ENCODE measurements at places on chromosomes 16 and 17.

DNA sequence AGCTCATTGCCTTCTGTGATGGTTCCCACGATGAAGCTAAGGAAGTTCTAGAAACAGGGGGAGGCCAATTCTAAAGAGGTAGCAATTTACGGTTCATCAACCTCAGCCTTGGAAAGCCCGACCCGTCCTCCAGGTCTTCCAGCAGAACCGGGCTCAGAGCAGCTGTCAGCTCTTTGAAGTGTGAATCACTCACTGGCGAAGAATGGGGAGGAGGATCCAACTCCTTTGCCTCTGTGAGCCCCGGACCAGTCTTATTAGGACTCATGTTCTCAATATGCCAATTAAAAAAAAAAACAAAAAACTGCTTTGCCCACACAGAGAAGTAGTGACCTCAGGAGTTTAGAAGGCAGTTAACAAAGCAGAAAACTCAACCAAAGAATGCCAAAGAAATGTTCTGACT is 31.4 kb downstream of the STX8 start:
- DNase-seq: no peak

DNA sequence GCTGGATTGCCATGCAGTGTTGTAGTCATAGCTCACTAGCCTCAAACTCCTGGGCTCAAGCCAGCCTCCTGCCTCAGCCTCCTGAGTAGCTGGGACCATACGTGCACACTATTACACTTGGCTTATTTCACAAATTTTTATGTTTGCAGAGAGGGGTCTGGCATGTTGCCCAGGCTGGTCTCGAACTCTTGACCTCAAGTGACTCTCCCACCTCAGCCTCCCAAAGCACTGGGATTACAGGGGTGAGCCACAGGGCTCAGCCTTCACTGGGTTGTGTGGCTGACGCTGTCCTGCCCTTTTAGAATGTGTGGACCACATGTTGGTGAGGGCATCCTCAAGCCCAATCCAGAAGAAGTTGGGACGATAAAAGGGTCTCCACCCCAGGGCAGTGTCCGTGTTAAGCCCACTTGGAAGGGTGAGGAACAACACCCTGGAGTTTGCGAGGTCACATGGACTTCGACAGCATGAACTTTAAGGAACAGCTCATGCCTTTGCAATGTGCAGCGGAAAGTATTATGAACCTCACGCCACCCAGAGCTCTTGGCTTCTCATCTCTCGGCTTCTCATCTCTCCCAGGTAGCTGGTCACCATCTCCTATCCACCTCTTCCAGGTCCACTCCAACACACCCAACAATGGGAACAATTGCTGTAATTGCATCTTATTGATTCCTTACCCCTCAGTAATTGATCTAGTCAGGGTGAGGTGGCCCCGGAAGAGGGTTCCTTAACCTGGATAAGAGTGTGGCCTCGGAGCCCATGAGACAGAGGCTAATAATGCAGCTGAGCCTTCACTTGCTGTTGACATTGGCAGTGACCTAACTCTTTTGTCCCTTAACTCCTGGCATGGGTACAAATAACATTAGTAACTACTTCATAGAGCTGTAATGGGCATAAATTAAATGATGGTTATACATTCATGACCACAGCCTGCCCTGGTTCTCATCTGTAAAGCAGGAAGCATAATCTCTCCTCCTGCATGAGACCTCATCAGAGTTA is 6.7 kb downstream of the FOXL1 start:
- DNase-seq: peak; percentile 84

DNA sequence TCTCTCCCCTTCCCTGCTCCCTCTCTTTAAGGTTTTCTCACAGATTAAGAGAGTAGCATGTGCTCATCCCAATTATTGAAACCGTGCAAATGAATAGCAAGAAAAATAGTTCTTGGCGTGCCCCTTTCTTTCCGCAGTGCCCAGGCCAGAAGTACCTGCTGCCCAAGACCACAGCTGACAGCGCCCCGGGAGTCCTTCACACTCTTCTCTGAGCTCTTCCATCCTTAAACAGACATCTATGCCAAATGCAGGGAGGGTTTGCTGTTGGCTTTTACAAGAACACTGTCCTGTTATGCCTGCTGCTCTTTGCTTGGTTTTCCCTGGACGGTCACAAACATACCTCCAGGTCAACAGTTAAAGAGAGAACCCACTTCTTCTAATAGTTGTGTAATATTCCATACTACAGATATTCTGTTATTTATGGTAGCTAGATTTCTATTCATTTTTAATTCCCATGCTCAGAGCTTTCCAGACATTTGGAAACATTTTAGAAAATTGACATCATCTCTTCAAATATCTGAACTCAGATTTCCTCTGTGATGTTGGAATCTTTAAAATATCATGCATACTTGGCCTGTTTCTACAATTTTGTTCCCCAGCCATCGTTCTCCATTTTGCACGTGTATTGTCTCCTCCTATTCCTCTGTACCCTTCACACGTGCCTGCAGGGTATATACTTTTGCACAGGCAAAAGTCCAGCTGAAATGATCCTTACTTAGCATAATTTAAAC is 416.7 kb downstream of the WWOX start:
- DNase-seq: no peak

DNA sequence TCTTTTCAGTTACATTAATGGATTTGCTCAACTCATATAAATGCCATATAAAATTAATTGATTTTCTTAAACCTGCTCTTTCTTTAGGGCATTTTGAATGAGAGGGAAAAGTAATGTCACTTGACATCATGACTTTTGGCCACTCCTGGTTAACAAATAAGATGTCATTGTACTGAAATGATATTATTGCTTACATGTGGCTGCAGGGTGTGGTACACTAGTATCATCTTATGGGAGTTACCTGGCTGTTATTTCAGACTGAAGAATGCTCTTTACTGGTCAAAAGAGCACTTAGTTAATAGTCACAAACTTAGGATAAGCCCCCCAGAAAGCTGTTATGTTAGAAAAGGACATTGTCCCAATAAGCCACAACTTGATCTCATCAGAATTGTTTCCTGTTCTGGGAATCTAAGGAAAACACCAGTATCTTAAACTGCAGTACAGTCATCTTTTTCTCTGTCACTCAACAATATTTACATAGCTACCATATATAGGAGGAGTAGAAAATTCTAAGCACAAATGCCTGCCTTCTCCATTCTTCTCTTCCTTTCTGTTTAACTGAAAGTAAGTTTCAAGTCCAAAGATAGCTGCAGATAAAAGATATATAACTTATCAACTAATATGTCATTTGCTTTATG is 53.9 kb upstream of the MRC2 start:
- DNase-seq: no peak

DNA sequence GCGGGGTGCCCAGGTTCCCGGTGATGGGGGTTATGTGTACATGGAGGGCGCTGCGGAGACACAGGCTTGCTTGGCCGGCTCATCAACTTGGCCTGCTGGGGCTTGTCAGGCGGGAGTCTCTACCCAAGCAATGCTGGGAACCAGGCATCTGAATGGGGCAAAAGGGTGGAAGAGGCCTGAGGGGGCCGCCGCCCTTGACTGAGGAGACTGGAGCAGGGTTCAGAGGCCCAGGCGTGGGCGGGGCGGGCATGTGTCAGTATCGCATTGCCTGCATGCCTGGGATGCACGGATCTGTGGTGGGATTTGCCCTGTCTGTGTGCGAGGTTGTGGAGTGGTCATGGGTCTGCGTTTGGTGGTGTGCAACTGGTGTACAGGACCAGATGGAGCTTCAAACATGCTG is 21.1 kb downstream of the ARHGAP23 start:
- DNase-seq: no peak
